Heart left ventricle (tissue), 16 donors: ENCODE measurements at places on chromosomes 4 and X.

DNA sequence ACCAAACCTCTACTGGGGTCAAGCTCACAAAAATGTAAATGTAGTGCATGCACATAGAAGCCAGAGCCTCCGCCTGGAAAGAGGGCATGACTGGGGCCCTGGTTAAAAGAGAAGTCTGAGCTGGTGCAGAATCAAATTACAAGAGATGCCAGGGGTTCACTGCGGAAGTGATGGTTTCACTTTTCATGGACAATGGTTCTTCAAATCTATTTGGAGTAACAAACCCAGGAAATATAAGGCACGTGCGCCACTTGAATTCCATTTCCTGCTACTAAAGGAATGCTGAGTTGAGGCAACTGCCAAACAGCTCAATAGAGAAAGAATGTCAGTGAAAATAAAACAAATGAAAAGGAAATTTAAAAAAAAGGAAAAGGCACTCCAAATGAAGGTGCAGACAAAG, 79.8 kb downstream of the FUNDC1 start:
- DNase-seq = no peak

DNA sequence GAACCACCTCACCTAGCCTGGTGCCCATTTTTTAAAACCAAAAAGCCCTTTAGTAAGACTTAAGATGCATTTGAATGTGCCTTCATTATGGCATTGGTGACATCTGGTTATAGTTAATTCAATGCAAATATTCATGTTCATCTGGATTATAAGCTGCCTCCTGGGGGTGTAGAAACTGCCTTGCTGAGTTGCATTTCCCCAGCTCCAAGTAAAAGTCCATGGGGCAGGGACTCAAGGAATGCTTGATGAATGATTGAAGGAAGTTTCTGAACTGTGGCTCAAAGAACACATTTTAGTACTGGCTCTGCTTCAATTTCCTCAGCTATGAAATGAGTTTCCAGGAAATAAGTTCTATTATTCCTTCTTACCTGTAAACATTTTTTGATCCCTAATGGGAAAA, 18.5 kb upstream of the RBM47 start:
- no peak for DNase-seq

DNA sequence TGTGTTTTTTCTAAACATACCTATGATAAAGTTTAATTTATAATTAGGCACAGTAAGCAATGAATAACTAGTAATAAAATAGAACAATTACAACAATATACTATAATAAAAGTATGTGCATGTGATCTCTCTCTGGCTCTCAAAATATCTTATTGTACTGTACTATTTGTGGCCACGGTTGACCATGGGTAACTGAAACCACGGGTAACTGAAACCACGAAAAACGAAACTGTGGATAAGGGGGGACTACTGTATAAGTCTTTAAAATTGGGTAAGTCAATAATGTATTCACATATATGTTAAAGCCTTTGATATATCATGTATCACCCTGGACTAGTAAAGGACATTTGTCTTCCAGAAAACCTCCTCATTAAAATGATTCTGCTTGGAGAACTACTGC, 20.0 kb downstream of the TMEM154 start:
- no peak for DNase-seq

GRCh38 chrX:39563178-39563577, 534.6 kb downstream of the BCOR start:
- no peak for DNase-seq

DNA sequence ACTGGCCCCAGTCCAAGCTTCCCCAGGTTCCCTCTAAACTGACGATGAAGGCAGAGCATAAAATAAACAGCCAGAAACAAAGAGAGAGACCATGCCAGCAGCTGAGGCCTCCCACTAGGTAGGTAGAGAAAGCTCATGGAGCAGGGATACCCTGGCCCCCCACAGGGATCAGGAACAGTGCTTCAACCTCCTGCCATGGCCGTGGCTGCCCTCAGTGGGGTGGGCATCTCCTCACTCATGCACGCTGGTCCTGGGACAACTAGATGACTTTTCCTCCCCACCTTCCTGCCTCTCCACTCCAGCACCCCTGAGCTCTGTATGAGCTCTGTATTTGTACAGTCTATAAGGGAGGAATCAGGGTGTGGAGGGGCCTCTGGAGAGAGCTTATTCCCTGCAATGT, 117.7 kb upstream of the PSAPL1 start:
- DNase-seq = no peak

DNA sequence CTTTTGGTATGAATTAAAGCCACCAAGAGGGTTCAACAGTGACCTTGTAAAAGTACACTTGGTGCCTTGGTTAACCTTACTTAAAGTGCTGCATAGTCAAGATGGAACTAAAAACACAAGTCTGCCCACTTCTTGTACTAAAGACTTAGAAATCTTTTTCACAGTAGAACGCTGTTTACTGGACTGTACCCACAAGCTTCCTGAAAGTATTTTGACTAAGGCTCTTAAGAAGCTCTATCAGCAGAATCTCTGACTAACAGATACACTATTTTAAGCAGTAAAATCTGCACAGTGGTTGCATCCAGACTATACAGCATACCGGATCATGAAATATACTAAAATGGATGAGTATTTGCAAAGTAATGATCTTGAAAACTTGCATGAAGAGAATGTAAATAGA, 7.2 kb downstream of the RAB28 start:
- DNase-seq = no peak

DNA sequence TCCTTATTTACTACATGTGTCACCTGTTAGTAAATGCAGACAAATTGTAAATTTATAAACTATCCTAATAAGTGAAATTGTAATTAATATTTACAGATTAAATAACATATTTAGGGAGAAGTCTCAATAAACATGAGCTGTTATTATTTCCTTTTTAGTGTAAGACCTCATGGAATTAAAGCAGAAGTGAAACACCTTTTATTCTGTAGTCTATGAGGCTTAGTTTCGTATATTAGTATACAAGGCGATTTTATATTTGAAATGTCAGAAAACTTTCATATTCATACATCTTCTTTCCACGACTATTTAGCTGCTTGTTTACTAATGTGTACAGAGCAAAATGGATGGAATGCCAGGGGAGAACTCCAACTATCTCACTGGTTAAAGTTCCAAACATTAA, 414.4 kb downstream of the ARHGAP24 start:
- DNase-seq = no peak

DNA sequence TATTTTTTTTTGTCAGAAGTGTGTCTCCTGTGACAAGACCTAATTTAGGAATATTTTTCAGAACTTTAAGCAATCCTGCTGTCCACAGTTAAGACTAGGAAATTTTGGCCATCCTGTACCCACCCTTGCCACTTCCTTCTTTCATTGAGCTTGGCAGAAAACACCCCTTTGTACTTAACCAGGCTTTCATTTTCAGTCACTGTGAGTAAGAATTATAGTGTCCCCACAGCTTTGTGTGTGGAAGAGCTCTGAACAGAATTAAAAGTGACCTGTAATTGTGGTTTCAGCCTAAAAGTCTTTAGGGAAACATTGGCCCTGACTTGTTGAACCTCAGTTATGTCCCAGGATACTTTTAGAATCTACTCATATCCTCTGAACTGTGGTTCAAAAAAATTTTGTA, 153.7 kb upstream of the BMP3 start:
- no peak for DNase-seq

- no peak for DNase-seq
These were observed 81.5 kb upstream of the MAPK10 start for GRCh38 chr4:86441175-86441936.
